ENCODE measurements at places on chromosomes 12 and 14. TPM values are rescaled to one million over a fixed set of nuclear protein-coding genes. Genes with fewer than 3 reads are reported as not detected.

DNA sequence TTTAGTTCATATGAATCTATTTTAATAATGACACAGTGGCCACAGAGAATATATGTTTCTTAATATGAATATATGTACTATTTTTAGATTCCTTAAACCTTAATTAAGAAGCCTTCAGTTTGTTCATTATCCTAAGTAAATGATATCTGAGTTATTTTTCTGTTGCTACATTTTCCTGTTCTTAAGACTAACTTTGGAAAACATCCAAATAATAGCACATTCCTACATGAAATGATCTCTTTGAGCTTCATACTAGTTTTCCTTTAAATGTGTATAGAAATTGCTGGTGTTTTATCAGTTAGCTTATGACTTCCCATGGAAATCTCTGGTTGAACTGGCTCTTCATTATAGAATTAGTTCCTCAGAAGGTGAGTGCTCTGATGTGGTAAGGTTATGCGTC lies 72.1 kb downstream of the POLR3B start:
- no peak for DNase-seq

- peak; percentile 2 for DNase-seq
These were observed 61.6 kb downstream of the SERPINA3 start for GRCh38 chr14:94673781-94674231.

GRCh38 chr12:79020106-79020505 lies 155.5 kb downstream of the SYT1 start:
- no peak for DNase-seq

GRCh38 chr12:112980491-112981158 lies 2.3 kb downstream of the OAS2 start:
- DNase-seq, result no peak

The LRFN5 gene
- total RNA-seq, result 72.6 TPM

The RPS26 gene
- total RNA-seq, result 1,324 TPM

The OR10G2 gene
- total RNA-seq, result not detected
